ENCODE measurements at places on chromosomes 2 and 18.

GRCh38 chr2:219511547-219512325 is 2.5 kb upstream of the ASIC4 start:
- no peak for DNase-seq

DNA sequence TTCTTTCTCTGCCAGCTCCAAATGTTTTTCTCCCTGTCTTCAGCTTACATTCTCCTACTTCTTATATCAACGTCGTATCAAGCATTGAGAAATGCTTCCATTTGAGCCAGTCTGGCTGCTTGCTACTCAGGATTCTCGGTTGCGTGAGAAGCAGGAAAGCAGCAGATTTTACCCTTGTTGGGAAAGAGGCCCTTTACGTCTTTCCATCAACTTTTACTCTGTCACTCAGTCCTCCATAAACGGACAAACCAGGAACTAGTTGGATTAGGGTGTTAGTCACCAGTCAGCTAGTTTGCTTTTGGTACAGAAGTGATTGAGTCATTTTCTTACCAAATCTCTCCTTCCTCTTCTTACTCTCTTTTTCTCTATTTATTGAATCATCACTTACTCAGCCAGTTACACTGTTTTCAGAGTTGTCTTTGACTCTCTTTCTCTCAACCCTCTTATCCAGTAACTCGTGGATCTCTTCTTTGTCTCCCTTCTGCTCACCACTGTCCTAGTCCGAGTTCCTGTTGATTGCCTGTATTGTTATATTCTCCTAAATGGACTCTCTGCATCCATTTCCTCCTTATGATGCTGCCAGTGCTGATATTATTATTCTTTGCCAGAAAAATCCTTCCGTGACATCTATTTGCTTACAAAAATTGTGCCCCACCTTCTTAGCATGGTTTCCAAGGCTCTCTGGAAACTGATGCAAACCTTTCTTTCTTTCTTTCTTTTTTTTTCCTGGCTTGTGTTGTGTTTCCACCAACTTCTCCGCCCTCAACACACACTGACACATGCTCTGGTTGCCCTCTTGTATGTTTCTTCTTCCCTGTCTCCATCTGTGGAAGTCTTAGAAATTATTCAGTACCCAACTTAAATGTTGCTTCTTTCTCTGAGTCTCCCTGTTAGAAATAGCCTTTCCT is 61.5 kb downstream of the VRK2 start:
- DNase-seq = no peak

DNA sequence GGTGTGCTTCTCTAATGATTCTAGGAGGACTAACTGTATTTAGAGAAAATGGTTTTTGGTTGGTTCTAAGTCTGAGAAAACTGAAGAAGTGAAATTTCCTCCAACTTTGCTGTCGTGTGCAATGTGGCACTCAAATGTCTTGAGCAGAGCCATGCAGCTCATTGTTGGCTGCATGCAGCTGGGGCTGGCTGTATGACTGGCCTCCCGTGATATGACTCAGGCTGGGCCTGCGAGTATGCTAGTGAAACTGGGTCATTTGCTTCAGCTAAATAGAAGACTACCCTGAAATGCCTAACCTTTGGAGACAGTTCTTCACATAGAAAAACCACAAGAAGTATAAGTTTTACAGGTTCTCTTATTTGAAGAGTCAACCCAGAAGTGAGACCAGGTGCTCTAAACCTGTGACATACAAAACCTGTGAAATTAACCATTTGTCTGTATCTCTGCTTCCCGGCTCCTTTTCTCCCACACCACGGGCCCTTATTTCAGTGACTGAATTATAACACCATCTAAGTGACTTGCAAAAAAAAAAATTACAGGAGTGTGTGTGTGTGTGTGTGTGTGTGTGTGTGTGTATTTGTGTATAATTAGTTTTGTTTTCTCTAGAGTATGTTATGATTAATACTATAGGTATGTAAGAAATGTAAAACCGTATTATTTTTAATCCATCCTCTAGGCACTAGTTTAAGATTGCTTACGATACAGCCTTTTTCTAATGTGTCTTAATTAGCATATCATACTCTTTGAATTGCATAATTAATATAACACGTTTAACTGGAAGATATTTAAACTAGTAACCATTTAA is 15.9 kb downstream of the POLI start:
- DNase-seq = peak; percentile 90

- no peak for DNase-seq
Observed at GRCh38 chr2:124450481-124450880, 425.4 kb downstream of the CNTNAP5 start.

- DNase-seq = no peak
Observed at GRCh38 chr2:149009576-149010461, 28.7 kb upstream of the LYPD6B start.

- no peak for DNase-seq
Observed at GRCh38 chr2:74441170-74441689, 507 bp downstream of the RTKN start.

GRCh38 chr2:195343540-195343939 is 313.5 kb upstream of the SLC39A10 start:
- no peak for DNase-seq

- DNase-seq = no peak
Observed at GRCh38 chr2:132415915-132416722, 486 bp upstream of the GPR39 start.

DNA sequence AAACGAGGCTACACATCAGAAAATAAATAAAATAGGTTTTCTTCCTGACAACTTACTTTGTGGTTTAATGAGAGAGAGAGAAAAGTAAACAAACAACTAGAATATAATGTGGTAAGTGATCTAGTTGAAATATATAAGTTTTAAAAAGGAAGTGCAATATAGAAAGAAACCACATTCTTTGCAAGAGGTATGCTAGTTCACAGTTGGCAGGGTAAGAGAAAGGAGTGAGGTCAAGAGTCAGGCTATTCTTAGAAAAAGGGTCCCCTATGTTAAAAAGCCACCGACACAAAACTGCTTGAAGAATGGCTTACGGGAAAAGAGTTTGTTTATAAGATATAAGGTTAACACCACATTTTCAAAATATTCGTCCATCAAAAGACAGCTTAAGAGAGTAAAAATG is 462.1 kb downstream of the ERBB4 start:
- DNase-seq = no peak

DNA sequence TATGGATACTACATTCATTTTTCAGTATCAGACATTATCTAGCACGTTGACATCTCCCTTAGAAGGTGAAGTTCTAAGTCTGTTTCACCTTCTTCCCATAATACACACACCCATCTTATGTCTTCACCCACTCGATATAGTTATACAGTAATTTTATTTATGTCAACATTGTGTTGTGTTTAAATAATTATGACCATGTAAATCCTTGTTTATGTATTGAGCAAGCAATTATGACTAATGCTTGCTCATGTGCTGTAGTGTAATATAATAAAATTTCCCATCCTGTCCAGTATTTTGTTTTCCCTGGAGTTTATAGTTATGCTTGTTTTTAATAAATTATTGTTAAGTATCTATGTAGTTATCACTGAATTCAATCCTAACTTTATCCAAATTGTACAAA is 163.2 kb downstream of the MTX2 start:
- DNase-seq = no peak

DNA sequence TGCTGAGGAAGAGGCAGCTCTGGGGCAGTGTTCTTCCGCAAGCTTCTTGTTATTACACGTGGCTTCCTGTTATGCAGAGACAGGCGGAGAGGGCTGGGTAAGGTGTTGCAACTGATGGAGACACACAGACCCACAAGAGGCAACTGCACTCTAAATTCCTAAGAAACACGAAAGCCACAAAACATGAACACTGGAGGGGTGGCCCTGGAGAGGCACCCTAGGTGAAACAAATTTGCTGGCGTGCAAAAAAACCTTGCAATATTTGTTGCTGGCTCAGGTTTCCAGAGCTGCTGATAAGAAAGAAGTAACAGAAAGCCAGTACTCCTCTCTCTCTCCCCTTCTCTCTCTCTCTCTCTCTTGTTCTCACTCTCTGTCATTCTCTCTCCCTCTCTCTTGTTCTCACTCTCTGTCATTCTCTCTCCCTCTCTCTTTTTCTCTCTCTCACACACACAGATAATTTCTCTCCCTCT is 31.8 kb downstream of the ARHGAP25 start:
- peak; percentile 79 for DNase-seq

GRCh38 chr2:169114056-169114455 is 44.7 kb downstream of the DHRS9 start:
- no peak for DNase-seq

DNA sequence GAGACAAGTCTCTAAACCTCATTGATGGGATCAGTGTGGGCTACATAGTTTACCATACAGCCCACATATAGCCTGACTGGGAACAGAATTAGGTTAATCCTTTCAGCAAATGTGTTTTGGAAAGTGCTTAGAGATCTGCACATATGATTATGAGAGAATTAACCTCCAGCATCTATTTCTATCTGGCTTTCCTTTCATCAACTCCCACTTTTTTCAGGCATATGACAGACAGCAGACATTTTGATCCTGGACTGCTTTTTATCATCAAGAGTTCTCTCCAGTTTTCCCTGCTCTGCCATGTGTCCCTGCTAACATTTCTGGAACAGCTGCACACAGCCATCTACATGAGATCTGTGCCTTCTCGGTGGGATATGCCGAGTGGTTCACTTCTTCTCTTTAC is 139.5 kb upstream of the LRP1B start:
- no peak for DNase-seq

DNA sequence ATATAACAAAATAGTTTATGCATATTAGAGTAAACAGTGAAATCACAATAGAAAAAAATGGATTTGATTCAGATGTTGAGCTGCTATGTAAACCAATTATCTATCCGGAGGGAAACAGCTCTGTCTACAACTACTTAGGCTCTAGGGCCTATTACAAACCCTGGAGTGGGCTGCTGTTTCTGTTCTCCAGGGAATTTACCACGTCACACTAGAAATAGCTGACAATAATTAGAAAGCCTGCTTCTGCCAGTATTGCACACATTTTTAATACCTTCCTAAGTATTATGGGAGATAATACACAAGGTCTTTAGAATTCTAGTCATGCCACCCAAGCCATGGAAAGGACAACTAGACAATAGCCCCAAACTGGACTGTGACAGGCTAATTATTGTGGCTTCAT is 411.1 kb downstream of the FIGN start:
- DNase-seq = no peak

DNA sequence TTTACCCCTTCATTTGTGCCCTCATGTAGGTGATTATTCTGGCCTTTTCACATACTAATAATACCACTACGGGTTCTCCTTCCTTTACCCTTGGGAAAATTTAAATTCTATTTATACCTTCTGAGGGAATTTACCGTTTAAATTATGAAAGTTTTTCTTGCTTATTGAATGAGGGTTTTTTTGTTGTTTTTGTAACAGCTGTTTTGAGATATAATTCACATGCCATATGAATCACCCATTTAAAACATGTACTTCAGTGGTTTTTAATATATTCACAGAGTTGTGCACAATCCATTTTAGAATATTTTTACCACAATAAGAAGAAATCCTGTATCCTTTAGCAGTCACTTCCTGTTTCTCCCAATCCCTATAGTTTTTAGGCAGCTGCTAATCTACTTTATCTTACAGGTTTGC is 54.7 kb downstream of the EML4 start:
- DNase-seq = no peak

- no peak for DNase-seq
Observed at GRCh38 chr18:7840411-7840810, 273.3 kb downstream of the PTPRM start.

- DNase-seq = peak; percentile 32
Observed at GRCh38 chr18:56709463-56709862, 58.3 kb downstream of the WDR7 start.

GRCh38 chr18:59393381-59393780 is 34.3 kb upstream of the LMAN1 start:
- DNase-seq = no peak

GRCh38 chr2:229969921-229970320 is 47.6 kb downstream of the FBXO36 start:
- no peak for DNase-seq

DNA sequence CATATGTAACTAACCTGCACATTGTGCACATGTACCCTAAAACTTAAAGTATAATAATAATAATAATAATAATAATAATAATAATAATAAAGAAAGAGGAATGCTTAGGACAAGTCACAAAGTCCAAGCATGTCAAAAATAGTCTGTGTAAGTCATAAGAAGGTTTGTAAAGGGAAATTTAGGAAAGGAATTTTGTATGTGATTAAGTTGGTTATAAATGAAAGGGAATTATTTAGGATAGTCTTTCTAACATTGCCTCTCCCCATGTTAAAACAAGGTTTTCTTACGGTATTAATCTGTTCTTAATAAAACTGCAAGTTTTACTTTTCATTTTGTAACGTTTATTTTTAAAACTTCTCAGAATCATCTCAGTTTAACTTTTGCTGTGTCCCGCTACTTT is 62.8 kb downstream of the SESTD1 start:
- no peak for DNase-seq

DNA sequence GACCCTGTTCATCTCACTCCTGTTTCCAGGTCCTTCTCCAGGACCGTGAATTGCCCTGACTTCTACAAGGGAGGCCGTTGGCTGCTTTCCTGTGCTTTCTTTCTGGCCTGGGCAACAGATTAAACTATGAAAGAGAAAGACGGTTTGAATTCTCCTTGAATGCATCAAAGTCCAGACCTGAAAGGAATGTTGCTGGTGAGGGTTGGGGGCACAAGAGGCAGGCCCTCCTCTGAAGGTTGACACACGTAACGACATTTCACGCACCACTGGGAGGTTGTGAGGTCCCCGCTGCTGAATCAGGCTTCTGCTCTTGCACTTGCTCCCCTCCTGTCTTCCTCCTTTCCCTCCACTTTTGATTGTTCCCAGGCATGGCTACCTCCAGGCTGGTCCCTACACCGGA is 141.9 kb downstream of the CYRIA start:
- DNase-seq = no peak

GRCh38 chr2:134206031-134206430 is 47.8 kb upstream of the MGAT5 start:
- no peak for DNase-seq

DNA sequence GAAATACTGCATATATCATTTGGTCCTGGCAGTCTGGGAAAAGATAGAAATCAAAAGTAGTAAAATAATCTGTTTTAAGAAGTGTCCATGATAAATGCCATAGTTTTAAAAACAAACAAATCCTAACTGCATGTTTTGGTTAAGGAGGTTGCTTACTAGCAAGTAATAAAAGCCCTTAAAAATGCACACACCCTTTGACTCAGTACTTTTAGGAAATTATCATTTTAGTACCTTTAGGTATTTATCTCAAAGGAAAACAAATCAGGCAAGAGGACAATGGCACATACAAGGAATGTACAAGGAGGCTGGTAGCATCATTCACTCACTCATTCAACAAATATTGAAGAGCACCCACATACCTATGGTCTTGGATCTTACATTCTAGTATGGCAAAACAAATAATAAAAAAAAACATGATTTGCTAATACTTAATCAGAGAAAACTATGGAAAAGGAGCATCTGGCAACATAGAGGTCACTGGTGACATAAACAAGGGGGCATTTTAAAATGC is 67.6 kb downstream of the OLA1 start:
- DNase-seq = no peak

GRCh38 chr2:101779656-101780055 is 82.1 kb downstream of the MAP4K4 start:
- DNase-seq = no peak

GRCh38 chr2:231965102-231965501 is 3.6 kb downstream of the DIS3L2 start:
- no peak for DNase-seq

- no peak for DNase-seq
Observed at GRCh38 chr2:20524412-20525040, 77.7 kb downstream of the RHOB start.
